ENCODE measurements at places on chromosomes 11 and 22. TPM values are rescaled to one million over a fixed set of nuclear protein-coding genes. Genes with fewer than 3 reads are reported as not detected.

KREMEN1 gene
- 37.5 TPM for total RNA-seq

SLC17A6 gene
- total RNA-seq = not detected

DNA sequence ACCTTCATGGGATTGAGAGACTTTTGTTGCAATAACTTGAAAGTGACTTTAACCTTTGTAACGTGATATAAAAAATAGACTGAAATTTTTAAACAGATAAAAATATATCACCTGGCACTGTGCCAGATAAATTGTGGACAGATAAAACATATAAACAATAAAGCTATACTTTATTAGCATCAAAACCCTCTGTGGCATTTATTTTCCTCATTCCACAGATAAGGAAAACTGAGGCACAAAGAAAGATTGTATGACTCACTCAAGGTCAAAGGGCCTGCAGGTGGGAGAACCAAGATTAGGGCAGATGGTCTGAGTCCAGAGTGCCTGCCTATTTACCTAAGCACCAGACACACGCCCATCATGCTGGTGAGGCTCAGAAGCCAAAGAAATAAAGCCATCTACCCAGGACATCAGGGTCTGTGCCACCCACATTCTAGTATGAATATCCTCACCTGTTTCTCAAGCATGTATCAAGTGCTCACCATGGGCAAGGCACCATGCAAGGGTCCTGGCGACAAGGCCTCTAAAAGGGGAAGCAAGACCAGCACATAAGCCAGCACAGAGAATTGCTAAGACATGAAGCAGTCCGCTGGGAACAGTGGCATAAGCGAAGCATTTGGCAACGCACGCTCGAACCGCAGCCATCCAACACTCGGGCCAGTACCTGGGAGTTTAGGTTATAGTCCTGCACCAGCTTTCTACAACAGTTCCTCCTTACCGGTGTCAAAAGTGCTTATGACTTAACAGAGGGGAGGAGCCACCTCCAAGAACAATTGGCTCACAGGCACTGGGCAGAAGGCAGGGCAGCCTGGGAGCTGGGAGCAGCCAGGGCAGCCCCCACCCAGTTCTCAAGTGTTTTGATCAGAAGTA is 17.6 kb downstream of the MYH9 start:
- no peak for DNase-seq

DNA sequence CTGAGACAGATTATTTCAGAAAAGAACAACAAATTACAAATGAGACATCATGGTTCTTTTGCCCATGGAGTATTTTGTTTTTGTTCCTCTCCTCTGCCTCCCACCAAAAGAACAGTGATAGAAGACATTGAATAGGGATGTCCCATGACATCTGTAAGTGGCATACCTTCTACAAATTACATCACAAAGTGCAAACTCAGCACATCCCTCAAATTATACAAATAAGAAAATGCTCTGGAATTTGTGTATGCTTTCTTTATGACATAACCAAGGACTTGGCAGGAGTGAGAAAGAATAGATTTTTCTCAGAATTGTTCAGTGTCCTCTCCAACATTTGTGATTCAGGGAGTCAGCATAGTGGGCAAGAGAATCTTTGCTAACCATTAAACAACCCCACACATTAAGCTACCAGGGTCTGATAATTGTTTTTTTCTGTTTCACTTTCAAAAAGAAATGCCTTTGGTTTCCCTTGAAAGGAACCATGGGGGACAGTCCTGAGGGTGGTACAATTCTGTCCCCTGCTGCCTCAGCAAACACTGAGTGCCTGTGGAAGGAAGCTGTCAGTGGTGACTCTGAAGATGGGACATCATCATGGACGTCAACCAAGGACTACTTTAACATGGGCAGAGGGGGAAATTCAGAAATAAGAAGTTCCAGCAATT is 430.3 kb downstream of the AASDHPPT start:
- no peak for DNase-seq

GRCh38 chr11:11752679-11753078 is 89.1 kb upstream of the USP47 start:
- DNase-seq = no peak

Measured in SJCRH30 (cell line).